ENCODE measurements at places on chromosomes 12 and 14.

- no peak for DNase-seq
These were observed 7.2 kb downstream of the GSKIP start for GRCh38 chr14:96370528-96370927.

DNA sequence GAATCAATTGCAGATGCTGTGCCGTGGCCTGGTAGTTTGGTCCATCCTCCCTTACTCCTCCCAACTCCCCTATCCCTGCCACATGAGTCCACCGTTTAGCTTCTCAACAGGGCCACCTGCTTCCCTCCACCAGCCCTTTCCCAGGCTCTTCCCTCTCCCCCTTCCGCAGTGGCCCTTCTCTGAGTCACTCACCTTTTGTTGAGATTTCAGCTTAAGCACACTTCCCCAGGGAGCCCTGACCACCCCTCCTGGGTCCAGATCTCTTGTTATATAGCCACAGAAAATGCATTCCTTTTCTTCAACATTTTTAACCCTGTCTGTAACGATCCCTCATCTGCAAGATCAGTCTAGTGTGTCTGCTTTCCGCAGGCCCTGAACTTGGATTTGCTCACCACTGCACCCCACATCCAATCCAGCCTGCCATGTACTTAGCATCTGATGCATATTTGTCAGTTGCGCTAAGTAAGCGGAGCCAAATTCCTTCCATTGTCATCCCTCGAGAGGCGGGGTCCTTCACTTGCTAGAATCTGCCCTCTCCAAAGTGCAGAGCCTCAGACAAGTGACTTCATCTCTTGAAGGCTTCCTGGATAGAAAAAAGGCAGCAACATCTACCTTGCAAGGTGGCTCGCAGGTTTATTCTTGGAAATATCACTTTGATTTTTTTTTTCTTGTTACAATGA lies 41.1 kb downstream of the TMEM63C start:
- no peak for DNase-seq

DNA sequence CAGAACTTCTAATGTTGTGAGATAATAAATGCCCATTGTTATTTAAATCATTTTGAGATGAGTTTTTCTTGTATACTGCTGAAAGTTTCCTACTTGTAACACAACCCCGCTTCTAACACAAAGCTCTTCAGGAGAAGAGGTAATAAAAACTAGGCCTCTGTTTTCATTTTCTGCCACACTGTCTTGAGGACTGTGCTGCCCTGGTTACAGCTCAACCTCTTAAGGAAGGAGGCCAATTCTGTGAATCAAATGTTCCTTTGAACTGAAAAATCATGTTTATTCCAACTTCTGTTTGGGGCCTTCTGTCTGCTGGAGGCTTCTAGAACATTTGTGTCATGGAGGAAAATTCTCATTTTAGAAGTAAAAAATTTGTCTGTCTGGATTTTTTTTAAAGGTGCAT lies 100.3 kb downstream of the LRIG3 start:
- no peak for DNase-seq

DNA sequence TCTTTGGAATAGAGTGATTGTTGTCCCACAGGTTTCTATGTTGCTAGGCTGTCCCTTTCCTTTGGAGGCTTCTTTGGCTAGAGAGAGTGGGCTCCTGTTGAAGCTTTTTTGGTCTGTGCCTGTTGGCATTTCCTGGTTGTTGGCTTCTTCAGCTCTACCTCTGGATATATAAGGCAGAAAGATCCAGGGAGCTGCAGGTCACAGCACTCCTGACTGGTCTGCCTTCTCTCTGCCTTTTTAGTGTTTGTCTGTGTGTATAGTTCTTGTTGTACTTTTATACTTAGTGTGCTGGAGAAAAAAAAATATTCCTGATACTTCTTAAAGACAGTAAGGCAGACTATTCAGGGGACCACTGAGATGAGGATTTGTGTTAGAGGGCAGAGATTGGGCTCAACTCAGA lies 202.7 kb downstream of the FBXL14 start:
- DNase-seq, result no peak

- no peak for DNase-seq
These were observed 58.8 kb downstream of the ERGIC2 start for GRCh38 chr12:29322157-29322556.

- DNase-seq, result no peak
These were observed 289.7 kb downstream of the TTC8 start for GRCh38 chr14:89114109-89114508.

- DNase-seq, result peak; percentile 7
These were observed 328.9 kb downstream of the TMTC2 start for GRCh38 chr12:83015390-83016217.

DNA sequence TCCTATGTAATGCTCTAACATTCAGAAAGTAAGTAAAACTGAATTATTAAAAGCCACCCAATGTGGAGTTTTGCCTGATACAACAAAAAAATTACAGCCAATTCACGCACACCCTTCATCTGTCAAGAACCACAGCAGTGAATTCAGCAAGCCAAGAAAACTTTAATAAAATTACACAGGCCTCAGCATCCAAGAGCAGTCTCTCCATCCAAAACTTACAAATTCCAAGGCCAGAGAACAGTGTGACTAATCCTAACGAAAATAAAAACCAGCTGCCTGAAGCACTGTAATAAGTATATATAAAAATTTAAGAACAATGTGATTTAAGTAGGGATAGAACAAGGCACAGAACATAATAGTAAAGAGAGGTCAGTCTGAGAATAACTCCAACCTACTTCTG lies 54.2 kb downstream of the SIX6 start:
- peak; percentile 82 for DNase-seq

- DNase-seq, result peak; percentile 63
These were observed 49.7 kb downstream of the PSMA6 start for GRCh38 chr14:35341751-35342488.

- DNase-seq, result no peak
These were observed 31.7 kb downstream of the RASAL1 start for GRCh38 chr12:113103756-113104450.

All from AG09309 (cell line).